Stimulated activated CD8-positive, alpha-beta memory T cell treated with anti-CD3 and anti-CD28 coated beads, Interleukin-15, amount 100 ng/mL, for 1 hour (primary cell): ENCODE measurements at places on chromosomes 4 and X.

GRCh38 chrX:149198980-149199732, 305.9 kb downstream of the IDS start:
- no peak for DNase-seq

DNA sequence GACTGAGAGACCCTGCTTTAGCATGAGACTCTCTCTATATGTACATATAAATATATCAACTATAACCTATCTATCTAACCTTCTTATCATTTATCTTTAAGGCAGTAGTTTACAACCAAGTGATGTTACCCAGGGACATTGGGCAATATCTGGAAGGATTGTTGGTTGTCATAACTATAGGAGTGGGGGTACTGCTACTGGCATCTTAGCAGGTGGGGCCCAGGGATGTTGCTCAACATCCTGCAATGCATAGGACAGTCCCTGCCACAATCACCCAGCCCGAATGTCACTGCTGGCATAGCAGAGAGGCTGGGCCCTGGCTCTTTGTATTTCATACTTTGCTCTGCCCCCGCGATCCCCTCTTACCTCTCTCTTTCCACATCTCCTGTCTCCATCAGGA, 397.7 kb downstream of the IL15 start:
- DNase-seq = no peak

- DNase-seq = no peak
Measured at GRCh38 chr4:118760092-118760491, 74.9 kb downstream of the METTL14 start.

DNA sequence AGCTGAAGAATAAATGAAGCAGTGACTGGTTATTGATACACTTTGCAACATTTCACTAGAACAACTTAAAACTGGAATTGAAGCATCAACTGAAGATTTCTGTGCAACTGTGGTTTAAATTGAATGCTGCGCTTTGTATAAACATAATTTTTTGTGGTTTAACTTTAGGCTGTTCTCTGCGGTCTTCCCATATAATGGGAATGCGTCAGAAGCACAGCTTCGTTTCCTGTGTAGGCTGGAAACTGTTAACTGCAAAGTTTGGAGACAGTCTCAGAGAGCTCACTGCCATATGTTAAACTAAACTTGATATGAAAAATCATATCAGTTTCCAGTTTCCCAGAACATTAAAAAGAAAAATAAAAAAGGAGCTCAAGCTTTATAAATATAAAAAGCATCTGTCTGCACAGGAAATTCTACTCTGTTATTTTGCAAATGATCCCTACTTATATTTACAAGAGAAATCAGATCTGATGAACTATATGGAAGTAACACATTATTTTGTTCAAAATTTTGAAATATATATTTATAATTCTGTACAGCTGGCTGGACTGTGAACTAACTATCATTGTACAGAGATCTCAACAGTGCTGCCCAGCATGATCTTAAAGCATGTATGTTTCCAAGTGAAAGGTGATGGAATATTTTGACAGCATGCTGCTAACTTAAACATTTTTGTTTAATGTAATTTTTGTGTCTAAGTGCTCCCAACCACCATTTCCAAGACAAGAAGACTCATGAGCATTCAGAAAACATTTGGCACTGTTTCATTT, 139.9 kb downstream of the NDST3 start:
- DNase-seq = no peak

- DNase-seq = no peak
Measured at GRCh38 chr4:17085416-17085815, 187.0 kb upstream of the LDB2 start.

GRCh38 chrX:123807835-123808416, 51.9 kb upstream of the XIAP start:
- no peak for DNase-seq

GRCh38 chrX:153708415-153708814, 15.8 kb downstream of the BCAP31 start:
- DNase-seq = no peak

DNA sequence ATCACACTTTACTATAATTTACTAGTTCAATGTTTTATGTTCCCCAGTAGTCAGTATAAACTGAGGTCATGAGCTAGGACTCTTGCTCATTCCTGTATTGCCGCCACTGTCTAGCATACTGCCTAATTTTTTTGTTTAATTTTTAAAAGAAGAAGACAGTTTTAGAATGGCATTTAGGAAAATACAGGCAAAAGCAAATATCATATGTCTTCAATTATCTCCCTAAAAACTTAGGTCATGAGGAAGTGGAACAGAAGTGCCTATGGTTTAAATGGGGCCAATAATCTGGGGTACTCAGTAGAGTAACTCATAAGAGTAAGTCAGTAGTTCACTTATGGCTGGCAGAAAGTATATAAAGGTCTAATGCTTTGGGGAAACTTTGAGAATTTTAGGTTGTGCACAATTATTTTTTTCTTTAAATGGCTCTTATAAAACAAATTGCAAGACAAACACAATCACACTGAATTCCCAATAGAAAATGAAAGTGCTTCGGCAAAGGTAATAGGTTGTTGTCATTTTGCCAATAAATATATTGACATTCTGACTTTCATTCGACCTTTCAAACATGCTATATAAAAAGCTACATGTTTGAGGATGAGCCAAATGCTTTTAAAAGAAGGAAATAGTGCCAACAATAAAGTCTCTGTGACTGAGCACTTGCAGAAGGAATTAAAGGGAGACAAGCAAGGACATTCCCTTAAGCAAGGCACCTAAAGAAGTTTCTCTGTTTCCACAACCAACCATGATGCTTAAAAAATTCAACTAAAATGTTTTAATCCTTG, 390.1 kb downstream of the PDGFC start:
- no peak for DNase-seq

- DNase-seq = no peak
Measured at GRCh38 chrX:104359124-104359523, 104.4 kb upstream of the ESX1 start.

DNA sequence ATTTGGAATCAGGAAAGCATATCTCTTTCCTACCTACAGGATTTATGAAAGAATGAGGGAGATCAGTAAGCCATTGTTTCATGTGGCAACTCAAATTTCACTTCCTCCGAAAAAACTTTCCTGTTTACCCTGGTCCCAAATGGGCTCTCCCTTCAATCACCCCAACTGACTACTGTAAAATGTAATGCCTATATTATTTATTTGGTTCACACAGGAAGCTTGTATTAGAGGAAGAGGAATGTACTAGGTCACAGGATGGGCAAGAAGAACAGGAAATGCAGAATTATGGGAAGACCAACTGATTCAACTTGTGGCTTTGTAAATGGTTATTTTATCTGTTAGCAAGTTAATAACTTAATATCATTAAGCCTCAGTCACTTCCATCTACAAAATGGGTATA, 23.1 kb downstream of the COL4A6 start:
- DNase-seq = no peak

DNA sequence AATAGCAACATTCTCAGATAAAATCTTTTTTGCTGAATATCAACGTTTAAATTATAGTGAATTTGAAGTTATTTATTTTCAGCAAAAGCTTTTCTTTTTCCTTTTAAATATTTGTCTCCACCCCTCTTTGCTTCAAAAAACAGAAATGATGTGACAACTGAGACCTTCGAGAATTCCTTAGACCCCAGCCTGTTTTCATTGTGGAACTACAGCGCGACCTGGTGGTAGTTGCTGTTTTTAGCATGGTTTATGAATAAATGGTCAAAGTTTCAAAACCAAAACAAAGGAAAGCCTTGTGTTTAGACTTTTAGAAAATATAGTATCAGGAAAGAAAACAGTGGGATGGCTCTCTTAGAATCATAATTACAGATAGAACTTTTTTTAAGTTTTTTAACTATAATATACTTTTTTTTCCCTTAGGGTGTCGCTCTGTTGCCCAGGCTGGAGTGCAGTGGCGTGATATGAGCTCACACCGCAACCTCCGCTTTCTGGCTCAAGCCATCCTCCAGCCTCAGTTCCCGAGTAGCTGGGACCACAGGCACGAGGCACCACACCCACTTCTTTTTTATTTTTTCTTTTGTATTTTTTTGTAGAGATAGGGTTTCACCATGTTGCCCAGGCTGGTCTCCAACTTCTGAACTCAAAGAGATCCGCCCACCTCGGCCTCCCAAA, 26.8 kb upstream of the TMEM184C start:
- DNase-seq = peak; percentile 12

- no peak for DNase-seq
Measured at GRCh38 chrX:119756926-119757635, 1.3 kb upstream of the SOWAHD start.

DNA sequence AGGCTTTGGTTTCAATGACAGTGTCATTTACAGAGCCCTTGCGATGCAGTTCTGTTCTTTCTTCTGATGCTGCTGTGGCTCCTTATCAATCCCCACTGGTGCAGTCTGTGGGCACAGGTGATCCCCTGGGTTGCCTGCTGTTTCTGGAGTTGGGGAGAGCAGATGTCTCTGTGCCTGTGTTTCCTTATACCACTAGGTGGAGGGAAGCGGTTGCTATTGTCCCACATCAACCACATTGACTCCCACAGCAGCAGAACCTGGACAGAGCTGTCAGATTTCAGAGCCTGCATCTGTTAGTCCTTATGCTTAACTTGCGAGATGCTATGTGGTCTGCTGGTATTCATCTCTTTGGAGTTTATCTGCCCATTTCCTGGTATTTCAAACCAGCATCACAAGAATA, 57.7 kb downstream of the NEIL3 start:
- no peak for DNase-seq

- DNase-seq = no peak
Measured at GRCh38 chrX:3143043-3143799, 102.0 kb downstream of the ARSF start.

DNA sequence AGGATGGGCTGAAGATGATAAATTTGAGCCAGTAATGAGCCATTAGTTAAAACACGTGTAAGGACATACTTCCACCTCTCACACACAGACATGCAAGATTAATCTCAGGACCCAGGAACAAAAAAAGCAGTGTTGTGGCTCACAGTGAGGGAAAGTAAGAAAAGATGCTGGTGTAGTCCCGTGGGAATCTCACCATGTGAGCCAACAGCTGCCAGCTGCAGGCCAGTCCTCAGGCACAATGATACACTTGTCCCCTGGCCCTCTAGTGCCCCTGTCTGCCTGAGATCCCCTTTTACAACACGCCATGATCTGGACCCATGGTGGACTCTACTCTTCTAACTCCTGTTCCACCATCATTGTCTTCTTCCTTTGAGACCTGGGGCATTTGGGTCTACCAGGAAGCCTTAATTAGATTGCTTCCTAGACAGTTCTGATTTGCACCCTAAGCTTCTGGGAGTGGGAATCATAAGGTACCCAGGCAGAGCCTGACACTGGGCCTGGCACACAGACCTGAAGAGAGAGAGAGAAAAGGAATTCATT, 194.7 kb downstream of the STIM2 start:
- no peak for DNase-seq

DNA sequence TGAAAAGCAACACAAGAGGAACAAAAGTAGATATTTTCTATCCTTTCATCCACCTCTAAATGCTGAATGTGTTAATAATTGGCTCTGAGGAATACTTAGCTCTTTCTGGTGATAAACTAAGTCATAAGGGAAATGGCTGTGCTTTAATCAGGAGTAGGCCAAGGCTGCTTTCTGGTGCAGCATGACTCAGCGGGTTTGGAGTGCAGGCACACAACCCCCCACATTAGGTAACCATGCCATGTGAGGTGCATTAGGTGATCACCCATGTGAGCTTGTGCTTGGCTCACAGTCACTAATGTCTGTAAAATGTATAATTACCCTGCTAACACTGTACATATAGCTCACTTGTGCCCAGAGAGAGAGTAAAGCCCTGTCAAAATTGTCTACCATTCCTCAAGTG, 57.2 kb downstream of the USP38 start:
- no peak for DNase-seq

DNA sequence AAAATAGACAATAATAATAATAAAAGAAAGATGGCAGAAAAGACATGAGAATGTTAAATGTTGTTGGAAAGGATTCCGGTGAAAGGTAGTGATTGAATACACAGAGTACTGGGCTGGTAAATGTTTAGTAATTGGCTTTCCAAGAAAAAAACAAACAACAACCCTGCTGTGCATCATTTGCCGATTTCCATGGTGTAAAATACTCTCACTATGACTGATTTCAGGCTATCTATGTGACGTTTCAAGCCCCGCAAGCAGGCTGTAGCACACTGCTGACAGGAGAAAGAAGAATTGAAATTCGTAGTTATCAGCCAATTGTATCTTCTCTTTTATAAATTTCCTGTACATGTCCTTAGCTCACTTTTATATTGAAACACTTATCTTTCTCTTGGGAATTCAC, 13.6 kb upstream of the SEPTIN6 start:
- no peak for DNase-seq

DNA sequence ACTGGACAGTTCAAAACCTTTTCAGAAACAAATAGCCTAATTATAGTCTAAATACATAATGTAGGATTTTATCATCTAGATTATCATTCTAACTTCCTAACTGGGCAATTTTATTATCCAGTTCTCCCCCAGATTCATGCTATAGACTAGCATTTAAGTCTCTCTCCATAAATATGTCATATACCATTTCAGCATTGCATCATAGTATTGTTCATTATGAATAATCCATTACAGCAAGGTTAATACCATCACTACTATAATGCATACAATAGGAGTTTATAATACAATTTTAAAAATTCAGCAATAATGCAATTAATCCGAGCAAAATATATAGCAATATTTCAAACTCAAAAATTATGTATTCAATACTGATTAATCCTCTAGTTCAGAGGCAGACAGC, 77.4 kb downstream of the PDGFC start:
- DNase-seq = no peak

DNA sequence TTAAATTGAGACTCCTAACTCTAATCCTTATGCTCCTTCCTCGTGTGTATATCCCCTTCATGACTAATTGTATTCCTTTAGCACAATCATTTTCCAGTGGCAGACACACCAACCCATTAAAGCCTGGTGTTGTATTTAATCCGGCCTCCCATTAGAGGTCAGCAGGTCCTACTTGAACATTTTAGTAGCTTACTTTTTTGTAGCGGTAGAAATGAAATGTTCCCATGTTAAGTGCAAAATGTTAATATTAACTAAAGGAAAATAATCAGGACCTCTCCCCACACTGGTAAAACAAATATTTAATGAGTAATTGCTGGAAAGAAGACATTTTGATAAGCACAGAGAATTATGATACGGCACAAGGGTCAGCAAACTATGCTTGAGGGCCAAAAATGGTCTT, 3.4 kb downstream of the RAB33B start:
- DNase-seq = no peak

DNA sequence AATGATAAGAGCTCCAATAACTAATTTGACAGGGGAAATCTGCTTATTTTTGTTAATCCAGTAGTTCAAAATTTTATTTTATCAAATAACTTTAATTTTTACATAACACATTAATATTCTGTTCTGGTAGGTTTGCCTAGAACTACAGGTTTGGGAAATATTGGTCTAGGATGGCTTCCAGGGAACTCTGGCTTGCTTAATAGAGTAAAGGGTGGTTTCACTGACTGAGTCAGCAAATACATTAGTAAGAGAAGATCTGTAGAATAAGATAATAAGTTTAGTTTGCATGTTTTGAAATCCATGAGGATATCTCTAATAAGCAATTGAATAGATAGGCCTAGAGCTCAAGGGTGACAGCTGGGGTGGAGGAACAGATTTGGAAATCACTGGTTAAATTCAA, 500.7 kb downstream of the ZNF674 start:
- no peak for DNase-seq

- DNase-seq = no peak
Measured at GRCh38 chr4:173590697-173591096, 60.7 kb upstream of the HAND2 start.

- DNase-seq = no peak
Measured at GRCh38 chr4:72473434-72473900, 95.6 kb downstream of the ADAMTS3 start.

- no peak for DNase-seq
Measured at GRCh38 chrX:101287402-101287801, 3.7 kb downstream of the TAF7L start.
